ENCODE measurements at places on chromosomes 16 and 17. TPM values are rescaled to one million over a fixed set of nuclear protein-coding genes. Genes with fewer than 3 reads are reported as not detected.

The KRT27 gene
- total RNA-seq = not detected

The TERB1 gene
- total RNA-seq = 0.16 TPM

The TP53TG3F gene
- not detected for total RNA-seq

The KRT17 gene
- total RNA-seq = 21.4 TPM

The KCNG4 gene
- total RNA-seq = not detected

The CORO7 gene
- 25.0 TPM for total RNA-seq

DNA sequence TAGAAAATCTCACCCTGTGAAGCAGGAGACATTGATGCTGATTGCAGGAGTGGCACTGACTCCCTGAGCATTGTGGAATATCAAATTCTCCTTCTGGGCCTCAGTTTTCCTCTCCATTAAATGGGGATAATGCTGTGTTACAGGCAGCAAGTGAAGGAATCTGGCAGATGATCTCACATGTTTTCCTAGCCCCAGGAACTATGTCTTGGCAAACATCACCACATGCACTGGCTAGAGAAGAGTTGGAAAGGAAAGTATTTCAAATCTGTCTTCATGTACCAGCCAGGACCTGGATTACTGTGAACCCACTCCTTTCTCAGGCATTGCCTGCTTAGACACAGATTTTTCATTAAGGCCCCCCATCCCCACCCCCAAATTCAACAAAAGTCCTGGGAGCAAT is 13.6 kb upstream of the CCL8 start:
- DNase-seq = peak; percentile 21
- no peak overlapping the region for H3K27ac ChIP-seq
- H3K27me3 ChIP-seq = no peaks in the 10 kb centered on the region
- peaks cover 17% of the 10 kb centered on the region for H3K4me1 ChIP-seq
- no peaks in the 10 kb centered on the region for H3K36me3 ChIP-seq

GRCh38 chr16:660459-661183 is 7.3 kb upstream of the RHOT2 start:
- H3K27ac ChIP-seq = no peak overlapping the region
- no peaks in the 10 kb centered on the region for H3K4me1 ChIP-seq
- peak; percentile 32 for DNase-seq
- H3K4me3 ChIP-seq = no peak overlapping the region
- no peaks in the 10 kb centered on the region for H3K36me3 ChIP-seq

GRCh38 chr16:54055191-54055590 is 231.4 kb downstream of the IRX3 start:
- no peak overlapping the region for H3K27ac ChIP-seq
- H3K36me3 ChIP-seq = no peaks in the 10 kb centered on the region
- no peak overlapping the region for H3K4me3 ChIP-seq
- H3K27me3 ChIP-seq = no peaks in the 10 kb centered on the region

DNA sequence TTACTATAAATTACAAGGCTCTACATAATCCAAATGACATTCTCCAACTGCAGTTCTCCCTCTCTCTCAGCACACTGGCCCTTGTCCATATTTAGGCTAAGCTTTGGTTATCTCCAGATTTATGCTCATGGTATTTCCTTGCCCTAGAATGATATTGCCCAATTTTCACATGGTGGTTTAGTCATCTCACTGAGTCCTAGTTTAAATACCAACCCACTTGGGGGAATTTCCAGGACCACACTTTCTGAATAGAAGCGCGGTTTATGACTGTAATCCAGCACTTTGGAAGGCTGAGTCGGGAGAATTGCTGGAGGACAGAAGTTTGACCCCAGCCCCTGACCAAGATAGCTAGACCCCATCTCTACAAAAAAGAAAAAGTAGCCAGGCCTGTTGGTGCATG is 280.1 kb upstream of the MON1B start:
- H3K4me1 ChIP-seq = no peaks in the 10 kb centered on the region
- peak; percentile 73 for DNase-seq
- no peak overlapping the region for H3K27ac ChIP-seq
- H3K4me3 ChIP-seq = no peak overlapping the region

DNA sequence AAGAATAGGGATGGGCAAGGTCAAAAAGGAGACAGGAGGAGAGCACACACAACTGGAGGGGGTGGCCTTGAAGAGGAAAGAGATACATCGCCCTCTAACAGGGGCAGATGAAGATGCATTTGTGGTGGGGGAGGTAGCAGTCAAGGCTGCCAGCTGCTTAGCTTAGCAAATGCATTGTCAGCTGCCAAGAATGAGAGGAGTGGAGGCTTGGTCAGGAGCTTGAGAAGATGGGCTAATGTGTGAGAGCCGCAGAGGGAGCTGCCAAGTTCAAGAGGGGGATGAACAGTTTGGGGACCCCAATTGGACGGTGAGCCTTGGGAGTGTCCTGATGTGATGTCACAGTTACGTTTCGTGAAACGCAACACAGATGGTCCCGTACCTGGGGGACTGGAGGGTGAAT is 28.9 kb upstream of the GNA13 start:
- H3K27ac ChIP-seq = no peak overlapping the region
- no peaks in the 10 kb centered on the region for H3K4me1 ChIP-seq
- H3K27me3 ChIP-seq = peaks cover 36% of the 10 kb centered on the region

GRCh38 chr16:28879261-28879840 is 1.1 kb downstream of the ATP2A1 start:
- H3K4me1 ChIP-seq = peaks cover 13% of the 10 kb centered on the region
- no peaks in the 10 kb centered on the region for H3K36me3 ChIP-seq
- H3K27me3 ChIP-seq = no peaks in the 10 kb centered on the region
- peak overlapping the region; percentile 78 for H3K4me3 ChIP-seq
- no peak overlapping the region for H3K27ac ChIP-seq
- DNase-seq = no peak

Data from astrocyte (in vitro differentiated cells and primary cell).